NCI-H1092 (cell line): ENCODE measurements at places on chromosomes 6 and 20.
A peak's percentile ranks its signal among the peaks of the same experiment; 100 is the strongest.

DNA sequence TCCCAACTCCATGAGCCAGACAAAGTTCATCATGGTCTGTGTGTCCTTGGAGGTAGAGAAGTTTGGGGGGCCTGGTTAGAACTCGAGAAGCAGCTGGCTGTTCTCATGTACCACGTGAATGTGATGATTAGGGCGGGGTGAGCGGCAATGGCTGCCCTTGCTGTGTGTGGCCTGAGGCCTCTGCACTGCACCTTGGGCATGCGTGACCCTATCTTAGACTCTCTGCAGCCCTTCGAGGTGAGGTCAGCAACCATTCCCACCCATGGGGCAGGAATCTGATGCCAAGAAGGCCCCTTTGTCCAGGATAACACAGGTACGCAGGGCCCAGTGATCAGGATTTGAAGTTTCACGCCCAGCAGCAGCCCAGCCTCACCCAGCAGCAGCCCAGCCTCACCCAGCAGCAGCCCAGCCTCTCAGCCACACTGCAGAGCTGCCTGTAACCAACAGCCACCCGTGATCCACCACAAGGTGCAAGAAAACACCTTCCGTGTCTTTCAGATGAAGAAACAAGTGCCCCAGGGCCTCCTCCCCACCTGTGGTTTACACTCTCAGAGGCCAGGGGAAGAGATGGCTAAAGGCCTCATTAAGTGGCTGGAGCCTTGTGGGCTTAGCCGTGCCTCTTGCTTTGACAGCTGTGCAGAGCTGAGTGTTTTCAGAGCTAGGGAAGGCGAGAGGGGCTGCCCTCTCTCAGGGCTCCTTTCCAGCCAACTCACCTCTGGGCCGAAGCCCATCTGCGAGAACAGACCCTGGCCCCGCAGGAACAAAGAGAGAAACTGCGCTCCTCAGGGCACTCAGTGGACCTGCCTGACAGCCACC lies 195.2 kb upstream of the CDH4 start:
- no peak for DNase-seq

DNA sequence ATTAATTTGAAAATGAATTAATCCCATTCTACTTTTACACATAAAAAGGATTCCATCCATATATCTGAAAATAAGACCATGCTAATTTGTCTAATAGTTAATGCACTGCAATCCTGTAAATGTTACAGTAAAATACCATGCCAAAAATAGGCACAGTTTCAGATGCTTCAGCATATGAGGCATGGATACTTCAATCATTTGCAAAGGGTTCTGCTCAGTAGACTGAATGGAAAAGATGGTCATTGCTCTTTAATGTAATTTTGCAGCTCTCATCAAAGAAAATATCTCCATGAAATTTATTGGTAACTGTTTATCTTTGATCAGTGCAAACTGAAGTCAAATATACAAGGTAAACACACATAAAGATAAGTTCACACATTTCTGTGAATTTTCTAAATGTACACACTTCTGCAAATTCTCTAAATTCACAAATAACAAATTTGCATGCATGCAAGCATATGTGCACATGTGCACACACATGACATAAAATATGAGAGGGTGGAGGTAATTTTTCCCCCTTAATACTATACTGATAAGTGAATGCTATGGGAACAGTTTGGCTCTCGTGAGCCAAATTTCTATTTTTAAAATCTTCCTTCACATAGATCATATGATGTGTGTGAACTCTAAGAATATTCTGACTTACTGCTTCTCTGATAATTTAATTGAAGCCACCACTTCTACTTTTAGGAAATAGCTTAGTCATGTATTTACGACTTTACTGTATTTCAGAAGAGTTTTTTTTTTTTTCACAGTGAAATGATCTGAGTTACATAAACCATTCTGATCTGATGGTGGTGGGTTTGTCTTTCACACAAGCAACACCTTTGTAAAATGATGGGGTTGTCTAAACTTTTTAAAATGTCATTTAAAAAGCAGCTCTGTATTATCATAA lies 996.8 kb upstream of the CITED2 start:
- DNase-seq: no peak

DNA sequence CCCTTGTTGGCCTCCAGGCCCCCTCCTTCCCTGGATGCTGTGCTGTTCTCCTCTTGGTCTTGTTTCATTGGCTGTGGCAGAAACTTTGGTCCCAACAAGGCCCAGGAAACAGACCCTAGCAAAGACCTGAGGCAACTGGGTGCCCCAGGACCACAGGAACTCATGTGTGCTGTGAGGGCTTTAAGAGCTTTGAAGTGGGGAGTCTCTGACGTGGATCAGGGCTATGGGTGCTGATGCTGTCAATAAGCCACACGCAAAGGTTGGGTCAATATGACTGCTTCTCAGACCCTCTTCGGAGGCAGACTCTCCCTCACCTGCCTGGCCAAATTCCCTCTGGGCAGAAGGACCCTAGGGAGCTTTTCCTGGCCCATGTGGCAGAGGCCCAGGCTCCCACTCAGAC lies 91.5 kb upstream of the MLN start:
- no peak for DNase-seq

DNA sequence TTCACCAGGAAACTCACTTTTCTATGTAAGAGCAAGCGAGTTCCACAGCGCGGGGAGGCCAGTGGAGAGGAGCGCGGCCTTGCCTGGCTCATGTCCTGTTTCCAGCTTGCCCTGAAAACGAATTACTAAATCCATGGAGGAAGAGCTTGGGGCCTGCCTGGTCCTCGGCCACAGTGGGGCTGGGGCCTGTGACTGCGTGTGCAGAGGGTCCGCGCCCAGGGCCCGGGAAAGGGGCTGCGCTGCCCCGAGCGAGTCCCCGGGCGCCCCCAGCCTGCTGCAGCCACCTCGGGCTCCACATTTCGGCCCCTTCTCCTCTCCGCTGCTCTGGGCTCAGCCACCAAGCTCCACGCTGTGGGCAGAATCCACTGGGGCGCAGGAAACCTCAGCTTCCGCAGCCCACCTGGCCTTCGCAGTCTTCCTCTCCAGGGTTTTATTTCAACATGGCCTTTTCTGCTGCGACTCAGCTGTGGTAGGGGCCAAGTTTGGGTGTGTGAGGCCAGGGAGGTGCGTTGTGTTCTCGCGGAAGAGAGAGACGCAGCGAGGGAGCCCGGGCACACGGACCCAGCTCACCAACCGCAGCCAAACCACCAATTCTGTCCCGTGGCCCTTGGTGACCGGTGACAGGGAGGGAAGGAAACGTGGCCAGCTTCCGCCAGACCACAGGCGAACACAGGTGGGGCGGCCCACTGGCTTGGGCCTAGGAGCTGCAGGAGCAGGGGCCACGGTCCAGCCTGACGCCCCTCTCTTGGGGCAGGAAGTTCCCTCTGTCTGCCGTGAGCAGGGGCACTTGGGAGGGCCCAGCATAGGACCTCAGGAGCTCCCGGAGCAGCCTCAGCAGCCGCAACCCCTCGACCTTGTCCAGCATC lies 211.4 kb downstream of the ERMARD start:
- DNase-seq: no peak

DNA sequence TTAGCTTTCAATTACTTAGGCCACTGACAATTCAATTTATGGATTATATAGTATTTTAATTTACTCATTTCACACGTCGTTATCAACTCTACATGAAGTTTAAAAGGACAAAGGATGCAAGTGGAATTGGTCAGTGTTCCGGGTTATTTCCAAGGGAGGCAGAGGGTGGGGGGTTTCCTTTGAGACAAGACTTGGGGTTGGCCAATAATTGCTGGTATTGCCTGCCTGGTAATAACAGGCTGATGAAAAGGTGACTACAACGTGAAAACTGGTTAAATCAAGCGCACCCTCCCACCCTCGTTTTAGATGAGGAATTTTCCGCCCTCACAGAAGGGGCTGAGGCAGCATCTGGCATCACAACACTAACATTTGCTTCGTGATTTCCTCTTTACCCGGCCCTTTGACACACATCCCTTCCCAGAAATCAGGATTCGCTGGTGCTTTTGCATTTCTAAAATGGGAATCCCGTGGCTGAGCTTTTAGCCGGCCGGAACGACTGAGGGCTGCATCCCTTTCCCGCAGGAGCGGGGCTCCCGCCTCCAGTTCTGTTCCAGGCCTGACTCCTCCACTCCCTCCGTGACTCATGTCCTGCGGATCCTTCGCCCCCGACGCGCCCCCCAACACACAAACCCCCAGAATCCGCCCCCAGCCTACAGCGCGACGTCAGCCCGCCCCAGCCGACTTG lies 999 bp upstream of the PIM1 start:
- DNase-seq: peak; percentile 26

GRCh38 chr20:11993886-11994461 lies 76.3 kb downstream of the BTBD3 start:
- no peak for DNase-seq
